Head of caudate nucleus (tissue), 42 donors: ENCODE measurements at places on chromosomes 13 and 19.

- no peak for DNase-seq
Observed at GRCh38 chr13:109436055-109436622, 350.2 kb downstream of the IRS2 start.

GRCh38 chr13:50898338-50898737, 11.3 kb upstream of the RNASEH2B start:
- DNase-seq: no peak

- peak; percentile 1 for DNase-seq
Observed at GRCh38 chr13:42548731-42549551, 25.0 kb upstream of the TNFSF11 start.

DNA sequence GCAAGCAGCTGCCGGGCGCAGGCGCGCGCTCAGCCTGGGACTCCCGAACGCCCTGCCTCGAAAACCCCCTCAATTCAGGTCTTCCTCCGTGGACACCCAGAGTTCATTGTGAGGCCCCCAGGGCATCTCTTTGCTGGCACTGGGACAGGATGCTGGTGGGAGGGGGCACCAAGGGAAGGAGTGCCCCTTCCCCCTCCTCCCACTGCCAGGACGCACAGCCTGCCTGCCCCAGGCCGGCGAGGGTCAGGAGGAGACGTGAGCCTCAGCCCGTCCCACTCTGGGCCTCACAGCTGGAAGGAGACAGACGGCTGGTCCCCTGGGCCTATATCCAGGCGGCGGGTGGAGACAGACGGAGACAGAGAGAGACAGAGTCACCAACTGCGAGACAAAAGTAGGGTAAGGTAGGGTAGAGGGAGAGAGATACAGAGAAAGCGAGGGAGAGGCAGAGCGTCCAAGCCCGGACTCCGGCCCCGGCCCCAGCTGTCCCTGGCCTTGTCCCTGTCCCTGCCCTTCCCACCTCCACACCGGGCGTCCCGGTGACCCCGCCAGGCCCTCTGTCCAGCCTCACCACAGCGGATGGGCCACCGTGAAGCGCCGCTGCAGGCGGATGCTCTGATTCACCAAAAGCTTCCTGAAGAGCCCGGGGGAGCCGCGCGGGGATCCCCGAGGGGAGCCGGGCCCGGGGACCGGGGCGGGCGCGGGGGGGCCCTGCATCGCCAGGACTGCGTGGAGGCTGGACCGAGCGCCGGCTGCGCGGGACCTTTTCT, at the start of gene PDE4C:
Gene PDE4C, minus strand, starts transcription at position 737 of the 767 bp plus-strand sequence. Its CDS starts 23 bp downstream, at position 714.
- no peak for DNase-seq

GRCh38 chr19:35963514-35963913, 27.3 kb downstream of the LRFN3 start:
- no peak for DNase-seq

GRCh38 chr19:1284979-1285736, 515 bp upstream of the EFNA2 start:
- DNase-seq: no peak

DNA sequence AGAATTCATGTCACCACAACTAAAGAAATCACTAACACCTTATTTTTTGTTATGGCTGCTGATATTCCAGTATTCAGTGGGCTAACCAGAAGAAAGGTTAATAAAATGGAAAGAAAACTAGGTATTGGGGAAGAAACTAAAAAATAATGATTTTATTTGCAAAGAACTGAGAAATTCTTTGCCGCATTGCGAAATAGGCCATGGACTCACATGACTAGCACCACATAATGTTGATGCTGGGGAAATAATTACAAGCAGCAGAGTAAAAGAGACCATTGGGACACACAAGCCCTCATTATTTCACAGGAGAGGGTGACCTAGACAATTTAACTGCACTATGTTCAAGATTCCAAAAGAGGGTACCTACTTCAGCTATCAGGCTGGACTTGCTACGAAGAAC, 1411.5 kb downstream of the SLITRK5 start:
- DNase-seq: no peak

GRCh38 chr19:47658431-47659348, 49.8 kb downstream of the BICRA start:
- no peak for DNase-seq
